ENCODE measurements at places on chromosomes 5 and 9. TPM values are rescaled to one million over a fixed set of nuclear protein-coding genes. Genes with fewer than 3 reads are reported as not detected.

MCTP1 gene
- total RNA-seq = 19.3 TPM

PIP5KL1 gene
- 3.0 TPM for total RNA-seq

CDH9 gene
- total RNA-seq = 2.1 TPM

SEMA5A gene
- 23.3 TPM for total RNA-seq

QSOX2 gene
- total RNA-seq = 10.1 TPM

CKMT2 gene
- total RNA-seq = 3.7 TPM

TRIP13 gene
- total RNA-seq = 1.6 TPM

MEF2C gene
- 75.4 TPM for total RNA-seq

SLC6A7 gene
- not detected for total RNA-seq

SIT1 gene
- 3.1 TPM for total RNA-seq

GRCh38 chr5:73899055-73899454 lies 273.1 kb downstream of the ARHGEF28 start:
- H3K4me3 ChIP-seq = no peak overlapping the region
- no peak for DNase-seq
- no peaks in the 10 kb centered on the region for H3K27me3 ChIP-seq
- peaks cover 8% of the 10 kb centered on the region for H3K4me1 ChIP-seq

DNA sequence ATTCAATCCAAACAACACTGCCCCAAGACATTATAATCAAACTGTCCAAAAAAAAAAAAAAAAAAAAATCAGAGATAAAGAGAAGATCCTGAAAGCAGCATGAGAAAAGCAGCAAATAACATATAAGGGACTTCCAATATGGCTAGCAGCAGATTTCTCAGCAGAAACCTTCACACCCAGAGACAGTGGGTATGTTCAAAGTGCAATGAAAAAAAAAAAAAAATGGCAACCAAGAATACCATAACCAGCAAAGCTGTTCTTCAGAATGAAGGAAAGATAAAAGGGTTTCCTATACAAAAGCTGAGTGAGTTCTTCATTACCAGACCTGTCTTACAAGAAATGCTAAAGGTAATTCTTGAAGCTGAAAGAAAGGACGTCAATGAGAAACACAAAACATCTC lies 32.1 kb downstream of the UBTD2 start:
- H3K4me3 ChIP-seq = no peak overlapping the region
- H3K27ac ChIP-seq = no peak overlapping the region
- H3K36me3 ChIP-seq = no peaks in the 10 kb centered on the region
- DNase-seq = no peak

DNA sequence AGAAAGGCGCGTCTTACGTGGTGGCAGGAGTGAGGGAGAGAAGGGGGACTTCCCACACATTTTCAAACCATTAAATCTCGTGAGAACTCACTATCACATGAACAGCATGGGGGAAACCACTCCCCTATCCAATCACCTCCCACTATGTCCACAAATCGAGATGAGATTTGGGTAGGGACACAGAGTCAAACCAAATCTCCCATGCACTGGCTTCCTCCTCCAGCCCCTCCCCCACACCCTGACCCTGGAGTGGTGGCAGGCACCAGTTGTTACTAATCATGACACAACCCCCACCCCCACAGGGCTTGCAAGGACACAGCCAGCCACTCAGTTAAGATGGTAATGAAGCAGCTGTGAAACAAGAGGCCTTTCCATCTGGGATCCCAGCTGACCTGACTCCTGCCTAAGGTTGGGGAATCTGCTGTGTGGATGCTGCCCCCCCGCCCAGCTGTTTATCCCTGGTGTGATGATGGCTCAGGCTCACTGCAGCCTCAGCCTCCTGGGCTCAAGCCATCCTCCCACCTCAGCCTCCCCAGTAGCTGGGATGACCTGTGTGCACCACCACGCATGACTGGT lies 57.1 kb upstream of the FUBP3 start:
- H3K36me3 ChIP-seq = no peaks in the 10 kb centered on the region
- no peaks in the 10 kb centered on the region for H3K4me1 ChIP-seq
- DNase-seq = no peak
- no peaks in the 10 kb centered on the region for H3K27me3 ChIP-seq

DNA sequence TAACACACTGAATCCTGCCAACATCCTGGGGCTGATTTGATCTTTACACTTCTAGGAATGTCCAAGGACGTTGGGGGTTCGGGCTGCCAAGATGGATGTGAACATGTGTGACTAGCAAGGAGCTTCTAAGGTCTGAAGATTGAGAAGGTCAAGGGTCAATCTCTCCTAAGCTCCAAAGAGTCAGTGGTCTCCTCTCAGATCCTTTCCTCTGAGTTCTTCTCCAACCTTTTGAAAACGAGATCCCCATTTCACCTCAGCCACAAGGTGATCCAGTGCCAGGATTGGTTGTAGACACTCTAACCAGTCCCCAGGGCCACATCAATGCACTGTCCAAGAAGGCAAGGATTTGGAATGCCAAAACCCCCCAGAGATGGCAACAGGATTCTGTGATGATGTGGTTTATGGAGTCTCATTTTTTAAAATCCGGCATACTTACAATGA lies 266.8 kb downstream of the NDUFS4 start:
- H3K27me3 ChIP-seq = no peaks in the 10 kb centered on the region
- DNase-seq = no peak
- no peak overlapping the region for H3K4me3 ChIP-seq
- H3K4me1 ChIP-seq = no peaks in the 10 kb centered on the region

GRCh38 chr5:86439593-86440110 lies 178.1 kb upstream of the COX7C start:
- DNase-seq = no peak
- H3K4me1 ChIP-seq = no peaks in the 10 kb centered on the region
- no peaks in the 10 kb centered on the region for H3K36me3 ChIP-seq
- no peak overlapping the region for H3K27ac ChIP-seq
- no peak overlapping the region for H3K4me3 ChIP-seq
- H3K27me3 ChIP-seq = no peaks in the 10 kb centered on the region

DNA sequence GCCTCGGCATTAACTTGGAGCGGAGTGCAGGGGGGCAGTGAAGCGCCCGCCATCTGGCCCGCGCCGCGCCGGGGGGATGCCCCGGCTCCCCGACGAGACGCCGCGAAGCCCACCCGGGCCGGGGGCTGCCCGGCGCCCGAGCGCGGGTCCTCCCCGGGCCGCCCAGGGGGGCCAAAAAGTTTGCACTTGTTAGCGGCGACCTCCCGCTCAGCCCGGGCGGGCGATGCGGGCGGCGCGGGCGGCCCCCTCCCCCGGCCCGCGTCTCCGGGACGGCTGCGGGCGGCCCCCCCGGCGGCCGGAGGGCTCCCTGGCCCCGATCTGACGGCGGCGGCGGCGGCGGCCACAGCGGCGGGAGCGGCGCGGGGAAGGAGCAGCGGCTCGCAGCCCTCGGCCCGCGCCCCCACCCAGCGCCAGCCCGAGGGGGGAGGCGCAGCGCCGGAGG lies at the start of gene NTNG2:
Gene NTNG2, plus strand, starts transcription at position 316 of the 442 bp plus-strand sequence. CDS start 4,774 bp downstream, outside the sequence.
- no peak for DNase-seq
- no peaks in the 10 kb centered on the region for H3K36me3 ChIP-seq
- H3K27me3 ChIP-seq = peaks cover 42% of the 10 kb centered on the region

- no peak overlapping the region for H3K27ac ChIP-seq
- DNase-seq = no peak
- no peaks in the 10 kb centered on the region for H3K27me3 ChIP-seq
- no peaks in the 10 kb centered on the region for H3K36me3 ChIP-seq
These were observed 2.7 kb downstream of the FBXW11 start for GRCh38 chr5:172003746-172004145.

DNA sequence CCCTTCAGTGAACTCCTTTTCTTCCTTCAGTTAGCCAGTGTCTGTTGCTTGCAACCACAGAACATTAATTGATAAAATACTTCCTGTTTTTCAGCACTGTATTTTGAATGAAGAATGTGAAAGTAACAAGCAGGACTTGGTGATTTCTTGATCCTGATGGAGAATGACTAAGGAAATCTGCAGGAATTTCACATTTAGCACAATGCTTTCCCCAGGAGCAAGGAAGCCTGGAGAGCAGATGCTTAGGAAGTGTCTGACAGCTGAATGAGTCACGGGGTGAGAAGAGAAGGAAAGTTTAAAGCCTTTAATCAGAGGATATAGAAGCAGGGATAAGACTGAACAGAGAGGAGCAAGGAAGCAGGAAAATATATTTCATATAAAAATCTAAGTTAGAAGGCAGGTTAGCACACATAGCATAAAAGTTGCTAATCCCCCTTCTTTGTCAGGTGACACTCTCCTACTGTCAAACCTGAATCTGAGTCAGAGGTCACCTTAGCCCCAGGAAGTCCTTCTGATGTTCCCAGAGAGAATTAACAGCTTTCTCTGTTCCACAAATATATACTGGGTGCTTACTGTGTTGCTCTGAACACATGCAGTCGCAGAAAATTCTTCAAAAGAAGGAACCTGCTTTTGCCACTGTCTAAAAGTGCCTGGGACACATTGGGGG lies 59.7 kb downstream of the GNA14 start:
- H3K4me3 ChIP-seq = no peak overlapping the region
- H3K4me1 ChIP-seq = no peaks in the 10 kb centered on the region
- H3K27ac ChIP-seq = no peak overlapping the region
- no peak for DNase-seq
- H3K27me3 ChIP-seq = no peaks in the 10 kb centered on the region

- H3K36me3 ChIP-seq = no peaks in the 10 kb centered on the region
- no peaks in the 10 kb centered on the region for H3K27me3 ChIP-seq
- peaks cover 11% of the 10 kb centered on the region for H3K4me1 ChIP-seq
- no peak overlapping the region for H3K27ac ChIP-seq
These were observed 238.1 kb downstream of the ELAVL2 start for GRCh38 chr9:23587903-23588302.

DNA sequence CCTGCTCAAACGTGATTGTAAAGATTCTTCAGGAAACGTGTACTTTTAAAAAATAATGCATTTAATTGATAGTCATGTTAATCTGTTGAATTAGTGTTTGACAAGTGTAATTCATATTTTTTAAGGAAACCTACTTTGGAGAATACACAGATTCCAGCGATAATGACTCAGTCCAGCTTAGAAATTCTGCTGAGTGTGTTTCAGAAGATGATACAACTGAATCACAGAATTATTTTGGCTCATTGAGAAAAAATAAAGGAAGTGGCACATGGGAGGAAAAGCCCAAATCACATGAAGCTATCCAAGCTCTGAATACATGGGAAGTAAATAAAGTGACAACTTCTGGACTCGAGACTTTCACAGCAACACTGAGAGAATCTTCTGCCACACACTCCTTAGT lies 37.8 kb downstream of the ICE1 start:
- peaks cover 69% of the 10 kb centered on the region for H3K36me3 ChIP-seq
- H3K4me3 ChIP-seq = no peak overlapping the region
- H3K27me3 ChIP-seq = no peaks in the 10 kb centered on the region
- no peak for DNase-seq

- no peak for DNase-seq
- H3K4me3 ChIP-seq = no peak overlapping the region
- H3K4me1 ChIP-seq = no peaks in the 10 kb centered on the region
- H3K36me3 ChIP-seq = no peaks in the 10 kb centered on the region
- H3K27me3 ChIP-seq = no peaks in the 10 kb centered on the region
- H3K27ac ChIP-seq = no peak overlapping the region
These were observed 111.9 kb upstream of the FST start for GRCh38 chr5:53368516-53368915.

DNA sequence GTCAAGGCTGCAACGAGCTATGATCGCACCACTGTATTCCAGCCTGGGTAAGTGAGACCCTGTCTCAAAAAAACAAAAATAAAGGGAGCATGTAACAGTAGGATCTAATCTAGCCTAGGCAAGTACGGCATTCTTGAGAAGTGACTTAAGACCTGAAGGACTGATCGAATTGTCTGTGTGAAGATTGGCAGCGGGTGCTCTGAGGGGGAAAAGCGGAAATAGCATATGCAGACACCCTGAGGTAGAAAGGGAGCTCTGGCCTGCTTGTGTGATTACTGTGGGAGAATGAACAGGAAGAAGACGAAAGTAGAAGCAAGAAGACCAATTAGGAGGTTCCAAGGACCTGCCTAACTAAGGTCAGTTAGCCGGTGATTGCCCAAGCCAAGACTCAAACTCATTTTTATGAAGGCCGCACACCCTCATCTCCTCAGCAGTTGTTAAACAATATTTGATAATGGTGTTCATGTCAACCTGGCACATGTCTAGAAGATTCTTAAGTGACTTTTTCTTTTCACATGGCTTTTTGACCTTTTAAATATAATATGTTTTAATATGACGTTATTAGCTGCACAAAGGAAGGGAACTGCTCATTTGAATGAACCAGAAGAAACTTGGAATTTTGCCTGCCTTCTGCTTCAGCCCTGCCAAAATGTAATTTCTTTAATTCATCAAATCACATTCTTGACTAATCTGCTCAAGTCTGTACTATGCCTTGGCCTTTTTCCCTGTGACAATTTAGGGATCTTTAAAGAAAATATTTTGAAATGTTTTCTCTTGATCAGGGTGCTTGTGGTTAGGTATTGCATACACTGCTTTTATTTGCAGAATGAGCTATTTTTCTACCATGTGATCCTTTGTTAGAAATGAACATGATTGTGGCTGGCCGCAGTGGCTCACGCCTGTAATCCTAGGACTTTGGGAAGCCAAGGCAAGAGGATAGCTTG lies 289.2 kb upstream of the DMRT1 start:
- no peak overlapping the region for H3K4me3 ChIP-seq
- no peak overlapping the region for H3K27ac ChIP-seq
- H3K36me3 ChIP-seq = peaks cover 4% of the 10 kb centered on the region
- H3K4me1 ChIP-seq = no peaks in the 10 kb centered on the region
- H3K27me3 ChIP-seq = no peaks in the 10 kb centered on the region

DNA sequence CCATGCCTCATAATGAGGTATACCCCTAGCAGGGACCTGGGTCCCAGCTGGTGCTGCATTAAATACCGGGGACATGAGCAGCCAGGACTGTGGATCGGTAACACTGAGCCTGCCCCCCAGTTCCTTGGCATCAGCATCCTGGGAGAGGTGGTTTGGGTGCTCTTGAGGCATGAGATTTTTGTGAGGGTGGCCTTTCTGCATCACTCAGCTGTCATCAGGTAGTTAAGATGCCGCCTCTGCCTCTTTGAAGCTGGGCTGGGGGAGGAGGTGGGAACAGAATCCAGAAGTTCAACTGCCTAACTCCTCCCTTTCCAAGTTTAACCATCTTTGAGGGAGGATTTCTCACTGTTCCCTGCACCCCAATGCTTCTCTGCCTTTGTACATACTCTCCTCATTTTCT lies 112.7 kb downstream of the PDZD2 start:
- peak; percentile 39 for DNase-seq
- no peak overlapping the region for H3K27ac ChIP-seq
- no peak overlapping the region for H3K4me3 ChIP-seq
- no peaks in the 10 kb centered on the region for H3K27me3 ChIP-seq
- H3K4me1 ChIP-seq = peaks cover 5% of the 10 kb centered on the region

GRCh38 chr9:121459513-121459912 lies 40.1 kb downstream of the GGTA1 start:
- DNase-seq = no peak
- no peaks in the 10 kb centered on the region for H3K4me1 ChIP-seq
- H3K36me3 ChIP-seq = no peaks in the 10 kb centered on the region
- no peak overlapping the region for H3K4me3 ChIP-seq

DNA sequence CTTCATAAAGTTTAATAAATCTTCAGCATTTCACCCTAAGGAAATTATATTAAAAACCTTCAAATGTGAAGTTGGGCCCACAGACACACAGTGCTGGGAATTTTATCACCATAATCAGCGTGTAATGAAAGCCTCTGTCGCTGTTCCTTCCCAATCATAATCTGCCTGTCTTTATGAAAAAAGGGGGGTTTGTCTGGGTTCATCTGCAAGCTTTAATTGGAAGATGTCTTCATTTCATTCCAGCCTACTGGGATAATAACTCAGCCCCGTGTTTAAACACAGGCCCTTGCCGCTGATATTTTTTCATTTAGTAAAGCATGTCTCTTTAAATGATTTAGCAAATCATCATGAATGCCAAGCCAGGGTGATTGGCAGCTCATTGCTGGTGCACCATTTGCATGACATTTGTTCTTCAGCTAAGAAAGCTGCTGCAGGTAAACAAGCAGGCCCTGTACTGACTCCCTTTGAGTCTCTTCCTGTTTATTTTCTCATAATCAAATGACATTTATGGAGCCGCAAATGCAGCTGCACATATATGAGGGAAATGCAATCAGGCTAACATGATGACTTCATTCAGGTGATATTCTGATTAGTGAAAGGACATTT lies 362.9 kb upstream of the TLE4 start:
- H3K4me1 ChIP-seq = no peaks in the 10 kb centered on the region
- DNase-seq = no peak

Measured in kidney (tissue), 22 donors.